Fibroblast of gingiva (primary cell): ENCODE measurements at places on chromosomes 6 and 20.

DNA sequence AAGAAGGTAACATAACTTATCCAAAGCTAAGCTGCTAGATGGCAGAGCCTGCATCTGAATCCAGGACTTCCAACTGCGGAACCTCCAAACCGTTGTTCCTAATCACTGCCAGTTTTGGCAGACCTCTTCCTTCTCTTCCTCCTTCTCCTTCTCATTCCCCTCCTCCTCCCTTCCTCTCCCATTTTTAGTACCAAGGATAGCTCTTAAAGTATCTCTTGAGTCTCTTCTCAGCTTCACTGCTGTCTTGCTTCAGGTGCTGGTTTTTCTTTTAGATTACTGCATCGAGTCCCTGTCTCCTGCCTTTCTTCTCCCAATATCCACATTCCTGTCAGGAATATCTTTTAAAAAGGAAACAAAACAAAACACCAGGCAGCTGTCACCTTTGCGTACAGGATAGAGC, 77.1 kb downstream of the CDYL start:
- DNase-seq: no peak

GRCh38 chr6:108560463-108561308, at the start of gene FOXO3:
Gene FOXO3, plus strand, starts transcription at chr6:108560917. Its CDS starts 292 bp downstream, at chr6:108561209.
- peak; percentile 93 for DNase-seq

DNA sequence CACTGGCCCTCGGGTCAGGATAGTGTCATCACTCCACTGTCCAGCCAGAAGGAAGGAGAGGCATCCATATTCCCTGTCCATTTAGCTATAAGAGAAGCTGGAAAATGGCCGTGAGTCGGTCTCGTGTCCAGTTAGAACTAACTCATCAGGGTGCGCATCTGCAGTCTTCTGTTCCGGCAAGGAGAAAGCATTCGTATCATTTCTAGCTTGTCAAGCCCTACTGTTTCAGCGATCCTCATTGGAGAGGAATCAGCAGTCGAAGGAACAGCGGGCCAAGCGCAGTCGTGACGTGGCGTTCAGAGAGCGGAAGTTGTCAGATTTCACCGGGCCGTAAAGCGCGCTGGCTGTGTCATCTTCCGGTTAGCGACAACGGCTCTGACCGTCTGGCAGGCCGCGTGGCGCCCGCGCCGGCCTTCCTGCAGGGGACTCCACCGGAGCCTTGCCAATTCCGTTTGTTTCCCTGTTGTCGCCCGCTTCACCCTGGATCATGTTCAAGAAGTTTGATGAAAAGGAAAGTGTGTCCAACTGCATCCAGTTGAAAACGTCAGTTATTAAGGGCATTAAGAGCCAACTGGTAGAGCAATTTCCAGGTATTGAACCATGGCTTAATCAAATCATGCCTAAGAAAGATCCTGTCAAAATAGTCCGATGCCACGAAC, 32.9 kb downstream of the HM13 start:
- peak; percentile 89 for DNase-seq

DNA sequence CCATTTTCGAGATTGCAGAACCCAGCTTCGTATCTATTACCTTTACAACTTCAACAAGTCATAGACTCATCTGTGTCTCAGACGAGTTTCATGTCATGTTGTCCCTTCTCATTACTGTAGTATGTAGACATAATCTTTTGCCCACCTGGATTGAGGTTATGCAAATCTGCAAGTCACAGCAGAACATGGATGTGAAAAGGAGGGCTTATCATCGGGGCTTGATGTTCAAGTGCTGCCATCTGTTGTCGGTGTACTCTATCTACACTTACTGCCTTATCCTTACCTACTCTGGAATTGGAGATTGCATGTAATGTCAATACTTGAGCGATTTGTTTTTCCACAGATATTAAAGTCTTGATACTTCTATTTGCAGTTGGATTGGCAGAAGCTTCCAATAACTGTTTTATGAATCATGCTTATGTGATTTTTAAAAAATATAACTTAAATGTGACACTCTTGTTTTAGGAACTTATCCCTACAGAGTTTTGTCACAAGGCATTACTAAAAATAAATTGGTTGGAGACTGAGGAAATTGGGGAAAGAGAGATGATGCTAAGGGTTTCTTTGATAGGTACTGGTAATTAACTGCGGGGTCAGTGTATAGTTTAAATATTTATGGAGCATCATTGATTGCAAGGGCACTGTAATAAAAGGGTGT, 3.0 kb upstream of the GOPC start:
- DNase-seq: peak; percentile 68

- DNase-seq: no peak
Observed at GRCh38 chr6:93964321-93964720, 545.0 kb upstream of the EPHA7 start.

- no peak for DNase-seq
Observed at GRCh38 chr6:27206806-27207205, 40.7 kb upstream of the PRSS16 start.

- DNase-seq: no peak
Observed at GRCh38 chr6:76684875-76685274, 612.4 kb upstream of the IMPG1 start.

GRCh38 chr6:157570752-157571151, 189.8 kb downstream of the ZDHHC14 start:
- no peak for DNase-seq

- DNase-seq: no peak
Observed at GRCh38 chr20:9358001-9358400, 156.4 kb upstream of the LAMP5 start.

DNA sequence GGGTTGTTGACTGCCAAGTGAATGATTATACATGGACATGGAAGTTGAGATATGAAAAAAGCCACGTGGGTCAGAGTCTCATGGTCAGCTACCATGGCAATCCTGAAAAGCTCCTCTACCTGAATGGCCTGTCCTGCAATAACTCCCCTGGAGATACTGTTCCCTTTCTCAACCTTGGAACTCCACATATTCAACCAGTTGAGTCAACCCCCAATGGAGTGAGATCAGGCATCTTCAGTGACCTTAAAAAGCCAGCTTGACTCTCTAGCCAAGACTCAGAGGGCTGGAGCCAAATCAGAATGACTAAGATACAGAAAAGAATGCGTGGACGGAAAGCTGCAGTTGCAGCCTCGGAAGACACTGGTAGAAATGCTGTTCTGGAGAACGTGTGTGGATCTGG, 341.3 kb downstream of the FOXA2 start:
- DNase-seq: no peak

DNA sequence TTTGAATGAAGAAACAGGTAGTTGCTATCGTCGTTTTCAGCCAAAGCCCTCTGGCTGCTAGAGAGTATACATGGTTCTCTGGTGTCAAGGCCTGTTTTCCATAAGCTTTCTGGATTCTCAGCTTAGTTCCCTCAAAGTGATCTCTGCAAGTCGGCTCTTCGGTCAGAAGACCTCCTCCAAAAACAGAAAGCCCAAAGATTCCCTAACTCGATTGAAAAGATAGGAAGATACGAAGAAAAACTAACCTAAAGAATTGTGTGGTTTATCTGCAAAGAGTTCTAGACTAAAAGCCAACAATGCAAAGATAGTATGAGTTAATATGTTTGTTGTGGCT, 545 bp upstream of the ASCC3 start:
- no peak for DNase-seq

- peak; percentile 40 for DNase-seq
Observed at GRCh38 chr6:56595490-56596122, 47.1 kb downstream of the DST start.

GRCh38 chr6:24865161-24865560, 66.4 kb upstream of the ARMH2 start:
- no peak for DNase-seq

DNA sequence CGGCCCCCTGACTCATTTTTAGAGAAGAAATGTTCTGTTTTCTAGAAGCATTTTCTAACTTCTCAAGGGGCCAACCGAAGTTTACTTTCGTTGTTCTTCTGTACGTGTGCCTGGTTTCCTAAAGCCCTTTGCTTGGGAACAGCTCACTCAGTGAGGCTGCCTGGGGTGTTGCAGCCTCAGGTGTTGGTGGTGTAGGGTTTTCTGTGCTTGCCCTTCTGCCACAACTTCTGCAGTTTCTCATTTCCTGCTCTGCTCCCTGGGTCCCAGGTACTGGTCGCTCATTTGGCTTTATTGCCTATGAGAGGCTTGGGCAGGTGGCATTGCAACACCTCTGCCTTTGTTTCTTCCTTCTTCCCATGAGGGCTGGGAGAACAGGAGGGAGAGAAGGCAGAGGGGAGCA, 278.3 kb downstream of the SOX4 start:
- DNase-seq: no peak

GRCh38 chr6:53029257-53029656, 34.2 kb upstream of the GSTA4 start:
- DNase-seq: no peak

DNA sequence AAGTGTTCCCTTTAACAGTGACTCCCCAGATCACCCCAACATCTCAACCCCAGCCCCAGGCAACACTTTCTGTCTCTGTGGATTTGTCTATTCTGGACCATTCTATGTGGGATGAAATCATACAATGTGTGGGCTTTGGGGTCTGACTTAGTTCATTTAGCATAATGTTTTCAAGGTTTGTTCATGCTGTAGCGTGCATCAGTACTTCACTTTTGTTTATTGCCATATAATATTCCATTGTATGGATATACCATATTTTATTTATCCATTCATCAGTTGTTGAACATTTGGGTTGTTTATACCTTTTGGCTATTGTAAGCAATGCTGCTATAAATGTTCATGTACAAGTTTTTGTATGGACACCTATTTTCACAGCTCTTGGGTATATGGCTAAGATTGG, 31.0 kb downstream of the FOXF2 start:
- no peak for DNase-seq

- DNase-seq: peak; percentile 93
Observed at GRCh38 chr6:121879149-121879548, 443.7 kb downstream of the GJA1 start.

- DNase-seq: no peak
Observed at GRCh38 chr6:41056768-41057490, 3.9 kb downstream of the APOBEC2 start.

DNA sequence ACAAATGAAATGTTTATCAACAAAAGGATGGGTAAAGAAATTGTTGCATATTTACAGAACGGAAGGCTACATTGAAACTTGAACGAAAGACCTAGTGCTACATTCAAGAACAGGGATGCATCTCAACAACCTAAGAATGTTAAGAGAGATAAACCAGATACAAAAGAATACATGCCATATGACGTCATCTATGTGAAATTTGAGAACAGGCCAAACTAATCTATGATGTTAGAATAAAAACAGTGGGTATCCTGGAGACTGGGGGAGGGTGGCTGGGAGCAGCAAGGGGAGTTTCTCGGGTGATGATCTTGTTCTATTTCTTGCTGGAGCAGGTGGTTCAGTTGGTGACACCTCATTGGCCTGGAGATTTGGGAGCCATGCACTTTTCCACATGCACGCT, 81.5 kb downstream of the SULF2 start:
- DNase-seq: no peak

DNA sequence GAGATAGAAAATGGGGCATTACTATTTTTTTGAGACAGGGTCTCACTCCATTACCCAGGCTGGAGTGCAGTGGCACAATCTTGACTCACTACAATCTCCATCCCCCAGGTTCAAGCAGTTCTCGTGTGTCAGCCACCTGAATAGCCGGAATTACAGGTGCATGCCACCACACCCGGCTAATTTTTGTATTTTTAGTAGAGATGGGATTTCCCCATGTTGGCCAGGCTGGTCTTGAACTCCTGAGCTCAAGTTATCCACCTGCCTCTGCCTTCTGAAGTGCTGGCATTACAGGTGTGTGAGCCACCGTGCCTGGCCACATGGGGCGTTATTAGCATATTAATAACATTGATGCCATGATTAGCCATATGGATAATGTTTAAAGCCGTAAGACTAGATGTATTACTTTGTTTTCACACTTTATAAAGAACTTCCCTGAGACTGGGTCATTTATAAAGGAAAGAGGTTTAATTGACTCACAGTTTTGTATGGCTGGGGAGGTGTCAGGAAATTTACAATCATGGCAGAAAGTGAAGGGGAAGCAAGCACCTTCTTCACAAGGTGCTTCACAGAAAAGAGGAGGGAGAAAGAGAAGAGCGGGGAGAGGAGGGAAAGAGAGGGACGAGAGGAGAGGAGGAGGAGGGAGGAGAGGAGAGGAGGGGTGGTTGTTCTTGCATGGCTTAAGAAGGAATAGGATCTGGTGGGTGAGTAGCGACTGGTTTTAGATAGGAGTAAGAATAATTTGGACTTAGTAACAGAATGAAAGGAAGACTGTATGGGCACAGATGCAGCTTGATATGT, 51.9 kb downstream of the MYO6 start:
- no peak for DNase-seq

DNA sequence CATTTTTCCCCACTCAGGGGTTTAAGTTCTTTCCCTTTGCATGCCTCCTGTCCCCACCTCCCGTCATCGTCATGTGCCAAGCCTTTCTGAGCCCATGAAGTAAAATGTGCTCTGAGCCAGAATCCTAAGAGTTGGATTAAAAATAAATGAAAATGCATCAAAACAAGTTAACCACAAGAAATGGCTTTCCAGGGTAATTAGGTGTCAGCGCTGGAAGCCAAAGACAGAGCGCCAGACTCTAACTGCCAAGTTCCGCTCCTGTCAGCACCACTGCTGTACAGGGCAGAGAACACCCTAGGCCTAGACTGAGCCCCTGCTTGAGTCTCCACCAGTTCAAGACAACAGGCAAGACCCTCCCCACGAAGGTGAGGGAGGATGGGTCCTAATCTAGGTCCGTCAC, 5.5 kb upstream of the C20orf202 start:
- DNase-seq: no peak

- peak; percentile 73 for DNase-seq
Observed at GRCh38 chr20:10906834-10907233, 233.0 kb upstream of the JAG1 start.

GRCh38 chr20:38298768-38299288, 5.1 kb upstream of the BPI start:
- DNase-seq: peak; percentile 89

- DNase-seq: peak; percentile 100
Observed at GRCh38 chr20:50415516-50416268, 94.5 kb upstream of the PTPN1 start.

GRCh38 chr6:33843131-33844121, 39.6 kb upstream of the MLN start:
- DNase-seq: no peak

DNA sequence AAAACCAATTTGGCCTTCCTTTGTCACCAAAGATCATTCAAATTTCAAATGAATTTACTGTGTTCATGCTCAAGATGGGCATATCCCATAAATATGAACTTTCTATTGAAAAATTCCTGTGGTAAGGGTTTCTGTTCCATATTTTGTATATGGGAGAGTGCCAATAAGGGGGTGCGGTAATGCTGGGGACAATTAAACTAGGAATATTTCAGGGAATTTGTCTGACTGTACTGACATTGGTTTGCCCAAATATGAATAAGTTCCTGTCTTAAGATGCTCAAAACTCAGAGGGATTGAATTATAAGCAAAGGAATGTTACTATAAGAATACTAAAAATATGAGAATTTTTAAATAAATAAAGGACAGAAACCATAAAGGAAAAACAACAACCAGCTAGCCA, 553.0 kb upstream of the MARCKS start:
- peak; percentile 19 for DNase-seq

DNA sequence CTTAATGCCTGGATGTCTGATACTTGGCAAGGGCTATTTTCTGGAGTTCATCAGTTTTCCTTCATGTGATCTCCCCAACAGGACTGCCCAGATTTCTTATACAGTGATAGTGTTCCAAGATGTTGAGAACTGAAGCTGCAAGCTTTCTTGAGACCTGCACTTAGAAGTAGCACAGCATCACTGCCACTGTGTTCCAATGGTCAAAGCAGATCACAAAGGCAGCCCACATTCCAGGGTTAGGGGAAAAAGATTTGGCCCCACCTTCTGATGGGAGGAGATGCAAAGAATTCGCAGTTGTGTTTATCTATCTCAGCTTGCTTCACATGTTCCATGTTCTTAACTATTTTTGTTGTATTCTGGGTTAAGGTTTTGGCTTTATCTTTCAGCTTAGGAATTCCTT, 78.2 kb downstream of the GPX5 start:
- no peak for DNase-seq
